ENCODE measurements at places on chromosomes 2 and 18.

- no peak for DNase-seq
Observed at GRCh38 chr2:179139506-179139905, 89.6 kb upstream of the CCDC141 start.

GRCh38 chr2:165149439-165149838 lies 54.4 kb downstream of the SCN3A start:
- no peak for DNase-seq

GRCh38 chr18:37578886-37579513 lies 13.4 kb upstream of the CELF4 start:
- DNase-seq, result no peak

GRCh38 chr2:172640389-172640788 lies 84.5 kb downstream of the PDK1 start:
- no peak for DNase-seq

- no peak for DNase-seq
Observed at GRCh38 chr2:118697781-118698180, 149.7 kb downstream of the EN1 start.

GRCh38 chr18:55318951-55319441 lies 269.0 kb downstream of the TCF4 start:
- DNase-seq, result no peak

- peak; percentile 76 for DNase-seq
Observed at GRCh38 chr18:3062798-3063680, 50.1 kb upstream of the LPIN2 start.

DNA sequence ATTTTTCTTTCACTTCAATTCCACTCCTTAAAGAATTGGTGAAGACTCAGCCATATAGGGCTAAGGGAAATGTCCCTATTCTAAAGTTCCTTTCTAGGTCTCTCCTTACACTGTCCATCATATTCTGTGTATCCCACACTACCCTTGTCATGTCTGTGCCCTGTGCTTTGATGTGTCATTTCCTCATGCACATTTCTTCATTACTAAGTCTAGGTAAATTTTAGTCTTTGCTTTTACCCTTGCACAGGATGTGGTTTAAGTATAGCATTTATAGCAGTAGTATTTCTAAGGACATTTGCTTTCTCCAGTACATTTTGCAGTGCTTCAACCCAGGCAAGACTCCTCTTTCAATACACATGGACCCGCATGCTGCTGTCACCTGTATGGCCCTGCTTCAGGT lies 221.5 kb upstream of the ACVR2A start:
- DNase-seq, result peak; percentile 26

DNA sequence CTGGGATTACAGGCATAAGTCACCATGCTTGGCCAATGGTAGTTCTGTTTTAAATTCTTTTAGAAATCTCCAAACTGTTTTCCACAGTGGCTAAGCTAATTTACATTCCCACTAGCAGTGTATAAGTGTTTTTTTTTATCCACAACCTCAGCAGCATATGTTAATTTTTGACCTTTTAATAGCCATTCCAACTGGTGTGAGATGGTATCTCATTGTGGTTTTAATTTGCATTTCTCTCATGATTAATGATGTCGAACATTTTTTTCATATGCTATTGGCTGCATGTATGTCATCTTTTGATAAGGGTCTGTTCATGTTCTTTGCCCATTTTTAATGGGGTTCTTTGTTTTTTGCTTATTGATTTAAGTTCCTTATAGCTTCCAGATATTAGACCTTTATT lies 20.0 kb downstream of the MOCOS start:
- no peak for DNase-seq

DNA sequence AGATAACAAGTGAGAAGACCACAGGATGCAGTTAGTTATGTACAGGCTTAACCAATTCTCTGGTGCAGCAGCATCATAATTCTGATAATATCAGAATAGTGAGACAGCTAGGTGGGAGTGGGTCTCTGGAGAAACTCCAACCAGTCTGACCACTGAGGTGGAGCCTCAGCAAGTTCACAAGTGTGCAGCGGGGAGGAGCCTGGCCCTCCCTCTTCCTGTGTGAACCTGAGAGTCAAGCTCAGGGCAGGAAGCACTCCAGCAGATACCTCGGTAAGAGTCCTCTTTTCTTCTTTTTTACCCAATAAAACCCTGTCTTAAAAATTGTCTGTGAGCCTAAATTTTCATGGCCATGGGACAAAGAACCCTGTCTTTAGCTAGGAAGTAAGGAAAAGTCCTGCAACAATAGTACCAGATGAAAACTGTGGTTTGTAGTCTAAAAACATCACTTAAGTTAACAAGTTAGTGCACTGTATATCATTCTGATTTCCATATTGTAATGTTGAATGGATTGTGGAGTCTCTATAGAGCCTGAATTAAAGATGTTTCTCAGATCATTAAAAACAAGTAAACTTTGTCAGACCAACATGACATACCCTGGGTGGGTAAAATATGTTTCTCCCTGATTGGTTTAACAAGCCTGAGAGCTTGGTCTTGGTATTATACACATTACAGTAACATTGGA lies 370.8 kb downstream of the TMEM182 start:
- DNase-seq, result no peak

DNA sequence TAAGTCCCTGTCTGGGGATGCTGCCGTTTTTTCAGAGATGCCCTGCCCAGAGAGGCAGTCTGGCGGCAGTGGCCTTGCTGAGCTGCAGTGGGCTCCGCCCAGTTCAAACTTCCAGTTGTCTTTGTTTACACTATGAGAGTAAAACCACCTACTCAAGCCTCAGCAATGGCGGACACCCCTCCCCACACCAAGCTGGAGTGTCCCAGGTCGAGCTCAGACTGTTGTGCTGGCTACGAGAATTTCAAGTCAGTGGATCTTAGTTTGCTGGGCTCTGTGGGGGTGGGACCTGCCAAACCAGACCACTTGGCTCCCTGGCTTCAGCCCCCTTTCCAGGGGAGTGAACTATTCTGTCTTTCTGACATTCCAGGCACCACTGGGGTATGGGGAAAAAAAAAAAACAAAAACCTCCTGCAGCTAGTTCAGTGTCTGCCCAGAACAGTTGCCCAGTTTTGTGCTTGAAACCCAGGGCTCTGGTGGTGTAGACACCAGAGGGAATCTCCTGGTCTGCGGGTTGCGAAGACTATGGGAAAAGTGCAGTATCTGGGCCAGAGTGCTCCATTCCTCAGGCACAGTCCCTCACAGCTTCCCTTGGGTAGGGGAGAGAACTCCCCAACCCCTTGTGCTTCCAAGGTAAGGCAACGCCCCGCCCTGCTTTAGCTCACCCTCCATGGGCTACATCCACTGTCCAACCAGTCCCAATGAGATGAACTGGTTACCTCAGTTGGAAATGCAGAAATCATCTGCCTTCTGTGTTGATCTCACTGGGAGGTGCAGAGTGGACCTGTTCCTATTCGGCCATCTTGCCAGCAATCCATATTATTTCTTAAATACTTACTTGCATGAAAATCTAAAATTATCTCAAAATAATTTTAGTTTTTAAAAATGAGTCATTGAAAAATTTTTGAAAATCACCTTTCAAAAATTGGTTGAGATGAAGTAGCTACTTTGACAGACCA lies 338.0 kb downstream of the OSR1 start:
- no peak for DNase-seq

GRCh38 chr2:47516360-47517104 lies 113.6 kb downstream of the MSH2 start:
- no peak for DNase-seq

DNA sequence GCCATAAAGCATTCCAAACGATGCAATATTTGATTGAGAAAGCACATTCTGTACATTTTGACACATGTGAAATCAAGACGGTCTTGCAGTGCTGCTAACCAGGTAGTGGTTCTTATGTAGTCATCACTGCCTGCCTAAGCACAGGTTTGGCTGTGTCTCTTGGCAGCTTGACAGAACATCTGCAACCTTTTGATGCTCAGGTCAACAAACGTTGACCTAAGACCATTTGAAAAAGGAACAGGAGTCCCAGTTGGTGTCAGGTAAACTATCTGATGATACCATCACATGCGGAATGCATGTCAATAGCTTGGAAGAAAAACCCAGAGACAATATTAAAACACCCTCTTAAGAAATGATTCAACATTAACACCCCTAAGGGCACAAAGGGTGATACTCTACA lies 80.7 kb downstream of the L3MBTL4 start:
- DNase-seq, result no peak

GRCh38 chr2:17223211-17223610 lies 295.0 kb downstream of the RAD51AP2 start:
- DNase-seq, result no peak

- DNase-seq, result no peak
Observed at GRCh38 chr2:148885209-148885608, 10.2 kb downstream of the KIF5C start.

- DNase-seq, result no peak
Observed at GRCh38 chr2:169862816-169863215, 35.6 kb downstream of the UBR3 start.

DNA sequence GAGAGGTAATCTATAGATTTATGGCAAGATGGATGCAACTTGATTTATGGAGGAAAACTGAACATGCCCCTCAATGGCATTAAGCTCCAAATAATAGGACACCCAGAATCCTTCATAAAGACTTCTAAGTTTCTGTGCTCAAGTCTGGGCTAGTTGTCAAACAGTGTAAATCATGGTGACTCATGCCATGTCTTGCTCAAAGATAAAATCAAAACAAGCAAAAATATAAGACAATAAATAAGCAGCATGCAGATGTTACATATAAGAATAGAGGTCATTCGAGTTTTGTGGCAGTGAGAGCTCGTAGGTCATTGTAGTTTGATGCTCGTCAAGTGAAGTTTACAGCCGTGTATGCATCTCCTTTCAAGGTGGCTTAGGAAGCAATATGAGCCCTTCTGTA lies 403.2 kb downstream of the THSD7B start:
- no peak for DNase-seq

DNA sequence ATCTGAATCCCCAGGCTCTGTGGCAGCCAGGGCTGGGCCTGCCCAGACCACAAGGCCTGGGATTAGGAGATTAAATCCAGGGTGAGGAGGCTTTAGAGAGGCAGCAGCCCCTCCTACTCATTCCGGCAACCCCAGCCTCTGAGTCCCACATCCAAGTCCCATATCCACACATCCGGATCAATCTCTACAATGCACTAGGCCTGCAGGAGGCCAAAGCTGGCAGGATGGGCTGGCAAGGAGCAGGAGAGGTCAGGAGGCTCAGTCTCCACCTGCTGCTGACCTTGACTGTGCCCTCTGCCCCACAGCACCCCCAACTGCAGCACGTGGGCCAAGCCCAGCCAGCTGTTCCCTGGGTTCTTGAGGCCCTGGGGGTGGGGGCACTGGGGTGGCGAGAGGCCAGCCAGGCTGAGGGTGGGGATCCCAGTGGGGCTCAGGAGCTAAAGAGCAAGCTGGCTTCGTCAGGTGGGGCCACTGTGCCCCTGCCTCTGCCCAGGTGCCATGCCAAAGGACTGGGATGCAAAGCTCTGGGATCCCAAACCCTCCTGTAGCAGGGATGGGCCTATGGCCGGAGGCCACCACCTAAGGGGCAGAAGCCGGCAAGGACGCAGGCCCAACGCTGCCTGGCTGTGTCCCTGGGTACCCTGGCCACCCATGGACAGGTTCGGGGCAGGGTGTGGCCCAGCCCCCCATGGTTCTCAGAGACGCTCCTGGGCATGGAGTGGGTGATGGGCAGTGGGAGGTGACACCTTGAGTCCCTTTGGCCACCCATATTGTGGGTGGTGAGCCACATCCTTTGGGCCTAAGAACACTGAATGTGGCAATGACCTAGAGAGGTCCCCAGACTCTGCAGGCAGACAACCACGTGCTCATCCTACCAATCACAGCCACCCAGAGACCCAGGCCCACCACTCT lies 3.2 kb downstream of the KIF1A start:
- DNase-seq, result no peak

GRCh38 chr2:232526372-232526941 lies 497 bp downstream of the CHRND start:
- no peak for DNase-seq

DNA sequence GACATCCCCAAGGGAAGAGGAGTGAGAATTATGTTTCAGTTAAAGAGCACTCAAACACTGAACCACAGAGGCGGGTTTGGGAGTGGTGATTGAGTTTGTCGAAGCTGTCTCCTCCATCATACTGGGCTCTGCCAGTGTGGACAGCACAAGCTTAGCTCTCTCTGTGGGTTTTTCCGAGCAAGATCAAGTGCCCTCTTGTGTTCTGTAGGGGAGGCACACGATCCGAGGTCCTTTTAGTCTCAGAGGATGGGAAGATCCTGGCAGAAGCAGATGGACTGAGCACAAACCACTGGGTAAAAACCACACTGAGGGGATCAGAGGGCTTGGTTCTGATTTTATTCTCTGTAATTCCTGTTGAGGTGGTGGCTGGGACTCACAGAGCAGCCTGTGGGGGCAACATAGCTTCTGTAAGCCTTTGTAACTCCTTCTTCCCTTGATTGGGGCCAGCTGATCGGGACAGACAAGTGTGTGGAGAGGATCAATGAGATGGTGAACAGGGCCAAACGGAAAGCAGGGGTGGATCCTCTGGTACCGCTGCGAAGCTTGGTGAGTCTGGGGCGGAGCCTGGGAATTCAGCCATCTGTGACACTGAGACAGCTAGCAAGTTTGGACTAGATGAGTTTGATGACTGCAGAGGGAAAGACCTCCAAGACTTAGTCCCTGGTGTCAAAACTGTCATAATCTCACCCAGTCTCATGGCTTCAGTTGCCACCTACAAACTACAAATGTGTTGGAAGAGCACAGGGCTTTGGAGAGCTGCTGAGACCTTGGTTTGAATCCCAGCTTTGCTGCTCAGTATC lies 2.0 kb downstream of the NAGK start:
- no peak for DNase-seq

DNA sequence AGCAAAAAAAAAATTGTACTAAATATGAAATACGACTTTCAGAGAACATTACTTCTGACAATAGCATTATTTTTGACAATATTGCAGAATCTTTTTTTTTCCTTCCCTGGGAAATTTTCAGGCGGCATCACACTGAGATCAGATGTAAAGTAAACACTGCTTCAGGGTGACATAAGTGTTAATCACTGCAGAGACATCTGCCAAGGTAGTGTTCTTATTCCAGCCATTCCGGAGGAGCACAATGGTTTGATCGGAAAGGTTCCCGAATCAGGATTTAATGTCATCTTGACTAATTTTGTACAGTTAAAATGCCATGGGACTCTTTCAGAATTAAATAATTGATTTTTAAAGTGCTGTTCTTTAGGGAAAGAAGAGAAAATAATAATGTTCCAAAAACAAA lies 56.7 kb upstream of the ZNF236 start:
- no peak for DNase-seq

- no peak for DNase-seq
Observed at GRCh38 chr2:236562434-236562833, 7.2 kb upstream of the ACKR3 start.

DNA sequence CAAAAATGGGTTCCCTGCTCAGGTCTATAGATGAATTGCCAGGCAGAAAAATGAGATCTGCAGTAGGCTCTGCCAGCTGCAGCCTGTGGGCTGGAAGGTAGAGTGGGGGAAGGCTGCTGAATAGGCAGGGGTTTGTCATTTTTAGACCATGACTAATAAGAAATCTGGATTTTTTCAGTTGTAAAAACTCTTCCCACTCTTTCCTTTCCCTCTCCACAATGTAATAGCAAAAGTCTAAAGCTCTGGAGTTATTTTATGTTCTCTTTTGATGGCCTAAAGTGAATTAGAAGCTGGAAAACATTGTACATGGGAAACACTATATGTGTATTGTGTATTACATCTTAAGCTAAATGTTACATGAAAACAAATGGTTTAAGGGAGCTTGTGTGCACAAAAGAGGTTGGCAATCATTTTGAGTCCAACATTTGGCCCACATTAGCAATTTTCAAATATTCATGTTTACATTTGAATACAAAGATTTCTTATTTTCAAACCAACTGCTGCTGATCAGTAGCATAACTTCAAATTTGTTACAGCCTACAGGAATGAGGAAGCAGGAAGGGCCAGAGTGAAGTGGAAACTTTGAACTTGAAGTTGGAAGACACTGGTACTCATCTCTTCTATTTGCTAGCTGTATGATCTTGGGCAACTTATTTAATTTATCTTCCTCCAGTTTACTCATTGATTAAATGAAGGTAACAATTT lies 407.1 kb downstream of the SLC4A3 start:
- no peak for DNase-seq
